NCI-H2171 (cell line): ENCODE measurements at places on chromosomes 16 and 17.

DNA sequence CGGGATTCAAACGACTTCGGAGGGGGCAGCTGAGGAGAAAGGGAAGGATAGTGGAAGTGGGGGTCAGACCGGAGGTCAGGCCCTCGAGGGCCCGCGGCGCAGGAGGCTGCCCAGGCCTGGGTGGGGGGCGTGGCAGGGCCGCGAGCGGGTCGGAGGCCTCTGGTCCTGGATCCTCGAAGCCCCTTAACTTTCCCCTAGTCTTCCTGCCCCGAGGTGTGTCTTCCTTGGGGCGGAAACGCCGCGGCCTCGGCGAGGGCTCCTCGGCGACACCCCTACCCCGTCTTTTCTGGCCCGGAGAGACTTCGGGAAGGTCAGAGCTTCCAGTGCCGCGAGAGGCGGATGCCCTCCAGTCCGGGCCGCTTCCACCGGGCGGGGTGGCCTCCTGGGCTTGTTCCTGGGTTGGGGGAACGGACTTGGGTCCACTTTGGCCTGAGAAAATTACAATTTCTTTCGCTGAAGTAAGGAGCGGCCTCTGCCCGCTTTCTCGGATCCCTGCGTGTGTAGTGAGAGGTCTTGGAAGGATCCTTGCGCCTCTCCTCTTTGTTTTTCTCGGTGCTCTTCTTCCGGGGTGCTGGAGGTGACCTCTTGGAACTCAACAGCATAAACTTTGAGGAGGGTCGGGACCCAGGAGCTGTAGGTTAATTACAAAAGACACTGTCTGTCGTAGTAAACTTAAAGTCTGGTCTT is 491 bp downstream of the IST1 start:
- DNase-seq = no peak

DNA sequence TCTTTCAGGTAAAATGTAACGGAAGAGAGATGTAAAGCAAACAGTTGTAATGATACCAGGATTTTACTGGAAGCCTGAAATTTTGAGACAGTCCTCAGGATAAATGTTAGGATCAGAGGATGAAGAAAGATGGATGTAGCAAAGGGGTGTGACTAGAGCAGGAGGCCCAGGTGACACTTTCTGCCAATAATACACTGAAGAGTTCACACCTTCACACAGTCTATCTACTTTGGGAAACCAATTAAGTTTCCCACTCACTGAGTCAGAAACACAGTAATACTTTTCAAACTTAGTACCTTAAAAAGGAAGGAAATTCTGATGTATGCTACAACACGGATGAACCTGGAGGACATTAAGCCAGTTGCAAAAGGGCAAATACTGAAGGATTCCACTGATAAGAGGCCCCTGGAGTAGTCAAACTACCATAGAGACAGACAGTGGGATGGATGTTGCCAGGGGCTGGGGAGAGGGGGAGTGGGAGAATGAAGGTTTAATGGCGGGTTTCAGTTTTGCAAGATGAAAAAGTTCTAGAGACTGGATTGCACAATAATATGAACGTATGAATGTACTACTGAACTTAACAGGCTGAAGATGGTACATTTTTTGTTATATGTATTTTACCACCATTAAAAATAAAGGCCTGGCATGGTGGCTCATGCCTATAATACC is 62.3 kb downstream of the CYTH1 start:
- DNase-seq = no peak

DNA sequence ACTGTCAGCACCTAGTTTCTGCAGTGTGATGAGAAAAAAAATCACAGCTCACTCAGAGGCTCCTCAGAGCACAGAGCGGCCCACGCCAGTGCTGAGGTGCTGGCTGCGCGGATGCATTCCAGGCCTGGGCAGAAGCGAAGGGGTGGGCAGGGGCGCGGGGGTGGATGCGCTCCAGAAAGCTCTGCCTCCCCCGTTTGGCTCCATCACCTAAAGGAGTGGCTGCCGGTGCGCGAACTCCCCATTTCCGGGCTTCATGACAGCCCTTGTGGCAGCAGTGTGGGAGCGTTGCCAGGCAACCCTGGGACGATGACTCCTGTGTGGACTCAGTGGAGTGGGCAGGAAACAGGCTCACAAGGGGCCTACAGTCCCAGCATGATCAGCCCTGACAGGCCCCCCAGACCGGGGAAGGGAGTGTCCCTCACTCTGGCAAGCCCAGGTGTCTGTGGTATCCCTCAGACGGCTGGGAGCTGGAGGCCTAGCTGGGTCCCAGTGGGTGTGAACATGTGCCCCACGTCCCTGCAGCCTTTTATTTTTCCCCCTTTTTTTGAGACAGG is 32.8 kb upstream of the NUDT16L1 start:
- DNase-seq = no peak

GRCh38 chr17:65633146-65633881 is 71.9 kb upstream of the AXIN2 start:
- DNase-seq = no peak

- DNase-seq = no peak
Observed at GRCh38 chr16:89187032-89187769, 13.1 kb downstream of the SLC22A31 start.

DNA sequence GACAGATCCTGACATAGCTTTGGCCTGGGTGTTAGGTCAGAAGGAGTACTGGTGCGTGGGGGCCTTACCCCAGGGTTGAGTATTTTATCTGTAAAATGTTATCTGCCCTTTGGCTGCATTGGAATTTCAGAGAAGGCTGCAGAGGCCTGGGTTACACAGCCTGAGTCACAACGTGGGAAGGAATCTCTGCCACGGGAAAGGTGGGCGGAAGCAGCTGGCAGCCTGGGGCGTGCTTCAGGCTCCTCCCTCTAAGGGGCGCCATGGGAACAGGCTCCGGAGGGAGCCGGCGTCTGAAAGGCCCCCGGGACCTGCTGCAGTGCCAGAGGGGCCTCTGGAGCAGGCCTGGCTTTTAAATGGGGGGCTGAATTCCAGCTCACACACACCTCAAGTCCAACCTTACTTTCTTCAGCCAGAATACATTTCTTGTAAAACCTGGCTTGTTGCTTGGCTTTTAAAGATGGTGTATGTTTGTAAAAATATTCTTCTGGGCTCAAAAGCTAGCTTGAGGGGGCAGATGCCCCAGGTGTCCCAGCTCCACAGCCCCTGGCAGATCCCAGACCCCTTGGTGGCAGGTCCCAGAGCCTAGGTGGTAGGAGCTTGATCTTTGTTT is 142.2 kb downstream of the RAB11FIP4 start:
- peak; percentile 19 for DNase-seq

GRCh38 chr17:40168262-40168832 is 8.9 kb upstream of the RAPGEFL1 start:
- peak; percentile 60 for DNase-seq

DNA sequence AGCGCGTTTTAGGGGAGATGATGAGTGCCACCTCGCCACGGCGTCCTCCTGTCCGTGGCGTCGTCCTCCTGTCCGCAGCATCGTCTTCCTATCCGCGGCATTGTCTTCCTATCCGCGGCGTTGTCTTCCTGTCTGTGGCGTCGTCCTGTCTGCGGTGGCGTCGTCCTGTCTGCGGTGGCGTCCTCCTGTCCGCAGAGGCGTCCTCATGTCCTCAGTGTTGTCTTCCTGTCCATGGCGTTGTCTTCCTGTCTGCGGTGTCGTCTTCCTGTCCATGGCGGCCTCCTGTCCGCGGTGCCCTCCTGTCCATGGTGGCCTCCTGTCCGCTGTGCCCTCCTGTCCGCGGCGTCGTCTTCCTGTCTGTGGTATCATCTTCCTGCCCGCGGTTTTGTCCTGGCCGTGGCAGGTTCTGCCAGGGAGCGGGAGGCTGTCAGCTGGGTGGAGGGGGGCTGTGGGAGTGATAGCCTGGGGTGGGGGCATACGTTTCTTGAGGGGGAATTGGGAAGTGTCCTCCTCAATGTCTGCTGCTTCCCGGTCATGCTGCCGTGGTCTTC is 30.9 kb downstream of the TBCD start:
- no peak for DNase-seq

GRCh38 chr16:83907631-83908250 is 8.8 kb downstream of the MLYCD start:
- DNase-seq = no peak

DNA sequence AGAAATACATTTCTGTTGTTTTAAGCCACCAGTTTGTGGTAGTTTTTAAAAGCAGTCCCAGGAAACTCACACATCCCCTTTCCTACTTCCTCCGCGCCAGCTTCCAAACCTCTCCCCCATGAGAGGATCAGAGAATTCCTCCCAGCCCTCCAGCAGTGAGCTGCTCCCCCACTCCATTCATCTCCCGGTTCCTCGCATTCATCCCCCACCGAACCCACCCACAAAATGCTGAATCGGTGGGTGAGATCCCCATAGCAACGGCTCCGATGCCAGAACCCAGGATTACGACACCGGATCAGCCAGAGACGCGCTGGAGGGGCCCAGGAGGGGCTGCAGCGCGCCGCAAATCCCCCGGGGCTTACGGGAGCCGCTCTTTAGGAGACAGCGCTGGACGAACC is 251.4 kb upstream of the RPL38 start:
- DNase-seq = no peak

- no peak for DNase-seq
Observed at GRCh38 chr17:82649501-82650261, 1.4 kb upstream of the WDR45B start.

GRCh38 chr17:78174346-78174869 is 6.0 kb downstream of the SYNGR2 start:
- DNase-seq = no peak

- no peak for DNase-seq
Observed at GRCh38 chr16:72214821-72215220, 42.9 kb upstream of the PMFBP1 start.

DNA sequence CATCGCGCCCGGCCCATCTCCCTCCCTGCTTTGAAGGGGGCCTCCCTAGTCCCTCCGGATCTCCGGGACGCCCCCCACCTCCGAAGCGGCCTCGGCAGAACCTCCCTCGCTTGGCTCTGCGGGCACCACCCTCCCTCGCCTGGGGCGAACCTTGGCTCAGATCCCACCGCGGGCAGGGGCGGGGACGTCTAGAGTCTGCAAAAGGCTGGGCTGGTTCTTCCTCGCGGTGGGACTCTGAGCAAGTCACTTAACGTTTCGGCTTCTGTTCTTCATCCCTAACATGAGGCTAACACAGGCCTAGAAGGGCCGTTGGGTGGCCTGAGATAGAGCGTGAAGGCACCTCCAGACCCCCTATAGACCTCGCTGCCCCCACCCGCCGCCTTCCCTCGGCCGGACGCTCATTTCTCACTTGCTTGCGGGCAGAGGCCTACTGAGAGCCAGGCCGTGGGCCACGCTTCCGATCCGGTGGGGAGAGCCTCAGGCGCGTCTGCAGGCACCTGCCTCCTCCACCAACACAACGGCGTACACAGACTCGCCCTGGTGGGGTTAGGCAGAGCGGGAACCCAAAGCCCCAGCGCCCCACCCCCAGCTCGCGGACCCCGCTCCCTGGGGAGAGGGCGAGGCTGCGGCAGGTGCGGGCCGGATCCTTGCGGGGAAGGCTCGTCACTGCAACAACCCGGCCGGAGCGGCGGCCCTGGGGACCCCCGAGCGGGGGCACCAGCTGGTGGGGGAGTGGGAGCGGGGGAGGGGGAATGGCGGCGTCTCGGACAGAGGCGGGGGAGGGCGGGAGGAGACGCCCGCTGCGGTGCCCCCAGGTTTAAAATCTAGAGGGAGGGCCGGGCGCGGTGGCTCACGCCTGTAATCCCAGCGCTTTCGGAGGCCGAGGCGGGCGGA is 5.4 kb downstream of the MYO1C start:
- DNase-seq = peak; percentile 80

- no peak for DNase-seq
Observed at GRCh38 chr16:74465851-74466685, 44.8 kb upstream of the CLEC18B start.

DNA sequence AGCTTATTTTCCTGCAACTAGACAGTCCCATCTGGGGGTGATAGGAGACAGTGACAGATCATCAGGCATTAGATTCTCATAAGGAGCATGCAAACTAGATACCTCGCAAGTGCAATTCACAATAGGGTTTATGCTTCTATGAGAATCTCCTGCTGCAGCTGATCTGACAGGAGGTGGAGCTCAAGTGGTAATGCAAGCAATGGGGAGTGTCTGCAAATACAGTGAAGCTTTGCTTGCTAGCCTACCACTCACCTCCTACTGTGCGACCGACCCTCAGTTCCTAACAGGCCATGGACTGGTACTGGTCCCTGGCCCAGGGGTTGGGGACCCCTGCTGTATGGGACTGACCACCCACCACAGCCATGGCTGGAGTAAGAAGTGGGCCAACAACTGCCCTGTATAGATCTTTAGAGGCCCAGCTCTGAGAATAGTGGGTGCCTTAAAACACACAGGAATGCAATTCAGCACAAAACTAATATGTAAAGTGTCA is 26.0 kb upstream of the IRX3 start:
- no peak for DNase-seq

- peak; percentile 46 for DNase-seq
Observed at GRCh38 chr17:71472809-71473789, 647.7 kb upstream of the SOX9 start.

GRCh38 chr16:50160495-50161164 is 7.5 kb downstream of the TENT4B start:
- peak; percentile 47 for DNase-seq

- peak; percentile 87 for DNase-seq
Observed at GRCh38 chr17:28842282-28843012, at the start of gene FAM222B. Gene FAM222B (minus strand): TSS chr17:28842790. CDS start chr17:28766667, 76,123 bp downstream.

- no peak for DNase-seq
Observed at GRCh38 chr17:69981441-69981840, 93.6 kb upstream of the KCNJ16 start.

- peak; percentile 90 for DNase-seq
Observed at GRCh38 chr17:39208893-39209292, 8.8 kb downstream of the RPL19 start.

GRCh38 chr17:14118951-14119350 is 49.6 kb downstream of the COX10 start:
- DNase-seq = no peak

DNA sequence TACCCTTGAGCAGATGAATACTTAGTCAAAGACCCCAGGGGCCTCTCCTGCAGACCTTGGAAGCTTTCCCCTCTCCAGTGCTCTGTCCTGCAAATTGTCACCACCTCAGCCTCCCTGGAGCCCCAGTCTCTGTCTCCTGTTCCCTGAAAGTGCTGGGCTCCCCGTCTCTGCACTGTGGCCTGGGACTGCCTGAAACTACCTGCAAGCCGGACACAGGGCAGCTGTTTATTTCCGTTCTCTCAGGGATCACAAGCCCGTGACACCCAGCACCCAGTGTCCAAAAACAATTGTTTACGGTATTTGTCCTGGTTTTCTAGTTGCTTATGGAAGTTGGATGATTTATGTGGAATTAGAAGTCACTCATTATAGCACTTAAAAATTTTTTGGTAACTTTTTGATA is 81.6 kb upstream of the CHMP6 start:
- DNase-seq = no peak

- DNase-seq = no peak
Observed at GRCh38 chr17:28041844-28042656, 427 bp upstream of the NLK start.

- no peak for DNase-seq
Observed at GRCh38 chr16:17289050-17289449, 181.7 kb downstream of the XYLT1 start.

- DNase-seq = no peak
Observed at GRCh38 chr16:79980650-79981521, 380.3 kb upstream of the MAF start.

GRCh38 chr17:45333702-45334092 is 16.9 kb upstream of the MAP3K14 start:
- DNase-seq = no peak

- no peak for DNase-seq
Observed at GRCh38 chr17:17533901-17534441, 37.8 kb upstream of the RASD1 start.
